ENCODE measurements at places on chromosomes 16 and 17.

- DNase-seq: no peak
Measured at GRCh38 chr17:50560931-50561745, 623 bp downstream of the CACNA1G start.

DNA sequence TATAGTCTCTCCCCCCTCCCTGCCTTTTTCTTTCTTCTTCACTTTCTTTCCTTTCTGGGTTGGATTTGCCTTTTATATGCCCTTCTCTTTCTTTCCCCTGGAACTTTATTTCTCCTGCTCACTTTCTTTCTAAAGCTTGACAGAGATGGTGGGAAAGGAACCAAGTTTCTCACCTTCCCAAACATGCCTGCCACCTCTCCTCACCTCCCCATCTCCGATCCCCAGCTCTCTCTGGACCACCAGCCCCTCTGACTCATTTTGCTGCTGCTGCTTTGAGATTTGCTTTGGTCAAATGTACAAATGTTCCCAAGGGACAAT, 6.7 kb upstream of the LHX1 start:
- no peak for DNase-seq

DNA sequence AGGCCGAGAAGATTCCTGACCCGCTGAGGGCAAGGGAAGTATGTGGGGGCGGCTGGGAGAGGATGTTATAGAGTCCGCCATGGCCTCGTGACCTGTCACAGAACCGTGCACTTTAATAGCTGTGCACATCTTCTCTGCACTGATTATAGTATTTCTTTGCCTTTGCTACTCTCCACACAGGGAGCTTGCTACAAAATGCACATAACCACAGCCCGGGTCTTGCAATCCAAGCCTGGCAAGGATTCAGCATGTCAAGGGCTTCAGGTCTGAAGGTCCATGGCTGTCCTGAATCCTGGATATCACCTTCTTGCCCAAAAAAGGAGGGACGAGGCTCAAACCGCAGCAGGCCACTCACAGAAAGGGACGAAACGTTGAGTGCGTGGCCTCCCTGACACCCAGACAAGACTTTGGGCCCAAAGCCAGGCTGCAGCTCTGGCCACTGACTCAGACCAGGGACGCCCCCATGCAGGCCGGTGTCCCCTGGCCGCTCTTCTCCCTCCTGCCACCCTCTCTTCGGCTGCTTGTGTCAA, 43.7 kb downstream of the USP22 start:
- DNase-seq: no peak

DNA sequence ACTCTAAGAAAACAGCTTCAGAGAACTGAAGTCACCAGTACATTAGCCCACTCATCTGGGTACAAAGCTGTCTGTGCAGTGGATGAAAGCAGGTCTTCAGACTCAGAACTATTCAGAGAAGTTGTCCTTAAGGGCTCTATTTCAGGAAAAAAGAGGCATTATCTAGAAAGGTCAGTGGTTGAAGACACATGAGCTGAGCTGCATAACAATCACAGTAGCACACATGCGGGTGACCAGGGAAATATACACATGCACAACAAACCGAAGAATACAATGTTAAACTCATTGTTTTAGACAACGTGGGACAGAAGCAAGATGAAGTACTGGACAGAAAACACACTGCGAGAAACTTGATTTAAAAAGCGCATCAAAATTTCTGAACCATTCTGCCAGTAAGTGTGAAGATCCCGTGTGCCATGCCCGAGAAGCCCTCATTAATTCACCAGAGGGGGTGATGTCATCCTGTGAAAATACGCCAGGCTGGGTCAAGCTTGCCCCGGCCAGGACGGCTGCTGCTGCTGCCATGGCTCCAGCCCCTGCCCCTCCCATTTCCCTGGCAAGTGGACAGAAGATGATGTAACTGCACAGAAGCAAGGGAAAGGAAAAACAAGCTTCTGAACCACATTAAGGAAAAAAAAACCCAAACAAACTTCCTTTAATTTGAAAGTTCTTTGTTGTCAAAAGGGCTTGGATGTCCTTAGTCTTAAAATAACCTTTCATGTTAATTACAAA, 10.1 kb downstream of the DYNC1LI2 start:
- peak; percentile 53 for DNase-seq
